ENCODE measurements at places on chromosomes 16 and 17. TPM values are rescaled to one million over a fixed set of nuclear protein-coding genes. Genes with fewer than 3 reads are reported as not detected.

- no peak for DNase-seq
Measured at GRCh38 chr16:49799172-49799571, 56.7 kb downstream of the ZNF423 start.

GRCh38 chr16:82302042-82302727 lies 132.2 kb upstream of the MPHOSPH6 start:
- DNase-seq, result no peak

- DNase-seq, result no peak
Measured at GRCh38 chr17:39688945-39689344, 1.1 kb upstream of the PGAP3 start.

GRCh38 chr17:67636834-67637520 lies 80.8 kb upstream of the NOL11 start:
- DNase-seq, result no peak

The NRN1L gene
- total RNA-seq, result 0.66 TPM

GRCh38 chr17:52648995-52649394 lies 490.5 kb upstream of the CA10 start:
- DNase-seq, result no peak

The MYH11 gene
- 0.89 TPM for total RNA-seq

DNA sequence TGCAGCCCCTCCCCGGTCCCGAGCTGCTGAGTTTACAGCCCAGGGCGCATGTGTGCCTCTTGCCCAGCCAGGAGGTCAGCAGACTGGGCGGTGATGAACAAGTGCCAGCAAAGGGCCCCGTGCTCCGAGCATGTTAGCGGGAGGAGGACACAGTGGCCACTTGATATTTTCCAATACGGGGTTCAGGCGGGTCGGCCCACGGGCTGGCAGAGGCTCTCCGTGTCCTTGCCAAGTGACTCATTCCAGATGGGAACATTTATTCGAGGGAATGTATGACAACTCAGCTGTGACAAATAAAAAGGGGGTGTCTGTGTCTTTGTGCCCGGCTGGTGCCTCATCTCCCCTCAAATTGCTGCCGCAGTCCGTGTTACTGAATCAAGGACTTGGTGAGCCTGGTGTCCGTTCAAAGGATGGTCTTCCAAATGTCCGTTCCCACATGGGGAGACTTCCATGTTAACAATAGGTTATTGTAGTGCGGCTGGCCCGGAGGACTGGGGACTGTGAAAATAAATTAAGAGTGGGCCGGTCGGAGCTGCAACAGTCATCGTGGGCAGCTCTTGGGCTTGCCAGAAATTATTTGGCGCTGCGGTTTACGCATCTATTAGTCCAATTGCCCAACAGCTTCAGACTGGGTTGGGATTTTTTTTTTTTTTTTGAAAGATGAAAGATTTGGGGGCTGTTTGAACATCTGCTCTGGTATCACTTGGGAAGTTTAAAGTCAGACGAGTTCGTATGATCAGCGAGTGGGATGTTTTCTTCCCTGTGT lies 174.0 kb upstream of the CIBAR2 start:
- no peak for DNase-seq

GRCh38 chr17:77372444-77373298 lies 231.9 kb downstream of the SEC14L1 start:
- DNase-seq, result peak; percentile 84

GRCh38 chr17:58710948-58711552 lies 18.6 kb downstream of the RAD51C start:
- DNase-seq, result no peak

The TMEM238L gene
- not detected for total RNA-seq

- DNase-seq, result no peak
Measured at GRCh38 chr17:20266806-20267458, 200.4 kb downstream of the LGALS9B start.

- no peak for DNase-seq
Measured at GRCh38 chr16:14499110-14499509, 130.9 kb downstream of the PARN start.

The GPR139 gene
- not detected for total RNA-seq

The EVPLL gene
- not detected for total RNA-seq

DNA sequence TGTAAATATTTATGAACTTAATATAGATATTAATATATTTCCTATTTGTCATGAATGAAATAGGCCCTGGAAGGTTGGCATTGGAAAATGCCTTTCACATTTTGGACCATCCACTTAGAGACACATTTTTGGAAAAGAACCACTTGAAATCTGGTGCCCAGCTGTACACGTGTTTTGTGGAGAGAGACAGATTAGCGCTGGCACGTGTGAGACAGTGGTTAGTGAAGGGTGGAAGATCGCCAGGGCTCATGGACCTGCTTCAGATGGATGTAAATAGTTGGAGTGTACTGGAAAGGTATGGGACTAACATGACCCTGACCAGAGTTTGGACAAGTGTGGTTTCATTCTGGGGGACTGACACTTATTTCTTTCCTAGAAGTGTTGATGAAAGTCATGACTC lies 222.9 kb downstream of the PRKCA start:
- no peak for DNase-seq

GRCh38 chr17:19744922-19745757 lies 3.0 kb downstream of the ALDH3A1 start:
- peak; percentile 78 for DNase-seq

The ENPP7 gene
- not detected for total RNA-seq

DNA sequence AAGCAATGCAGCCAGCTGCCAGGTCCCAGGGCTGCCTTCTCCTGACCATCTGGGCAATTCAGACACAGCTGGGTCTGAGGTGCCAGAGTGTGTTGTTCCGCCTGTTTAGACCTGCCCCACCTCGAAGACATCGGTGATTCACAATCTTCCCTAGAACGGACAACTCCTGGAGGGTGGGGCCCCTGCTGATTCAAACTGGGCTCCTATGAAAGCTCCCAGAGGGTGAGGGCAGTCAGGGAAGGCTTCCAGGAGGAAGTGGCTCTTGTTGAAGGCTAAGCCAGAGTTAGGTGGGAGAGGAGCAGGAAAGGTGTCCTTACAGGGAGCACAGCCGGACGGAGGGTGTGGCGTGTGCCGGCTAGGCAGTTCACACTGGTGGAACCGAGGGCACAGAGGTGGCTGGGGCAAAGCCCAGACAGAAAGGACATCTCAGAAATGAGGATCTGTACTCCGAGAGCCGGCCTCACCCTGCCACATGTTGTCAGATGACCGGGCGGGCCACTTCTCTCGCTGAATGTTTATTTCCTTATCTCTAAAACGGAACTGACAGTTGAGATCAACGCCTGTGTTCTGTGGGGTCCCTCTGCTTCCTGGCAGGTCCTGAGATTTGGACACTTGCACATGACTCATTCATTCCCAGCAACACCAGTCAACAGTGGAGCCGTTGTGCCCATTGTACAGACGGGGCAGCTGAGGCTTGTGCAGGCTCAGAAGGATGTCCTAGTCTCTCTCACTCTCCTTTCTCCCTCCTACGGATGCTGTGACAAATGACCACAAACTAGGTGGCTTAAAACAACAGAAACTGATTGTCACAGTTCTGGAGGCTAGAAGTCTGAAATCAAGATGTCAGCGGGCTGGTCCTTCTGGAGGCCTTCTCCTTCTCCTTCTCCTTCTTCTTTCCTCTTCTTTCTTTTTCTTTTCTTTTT lies 26.9 kb upstream of the LITAF start:
- no peak for DNase-seq

GRCh38 chr17:5225668-5226457 lies 8.8 kb downstream of the SCIMP start:
- DNase-seq, result no peak

The MEIOC gene
- total RNA-seq, result 0.11 TPM

The CCL22 gene
- total RNA-seq, result not detected

DNA sequence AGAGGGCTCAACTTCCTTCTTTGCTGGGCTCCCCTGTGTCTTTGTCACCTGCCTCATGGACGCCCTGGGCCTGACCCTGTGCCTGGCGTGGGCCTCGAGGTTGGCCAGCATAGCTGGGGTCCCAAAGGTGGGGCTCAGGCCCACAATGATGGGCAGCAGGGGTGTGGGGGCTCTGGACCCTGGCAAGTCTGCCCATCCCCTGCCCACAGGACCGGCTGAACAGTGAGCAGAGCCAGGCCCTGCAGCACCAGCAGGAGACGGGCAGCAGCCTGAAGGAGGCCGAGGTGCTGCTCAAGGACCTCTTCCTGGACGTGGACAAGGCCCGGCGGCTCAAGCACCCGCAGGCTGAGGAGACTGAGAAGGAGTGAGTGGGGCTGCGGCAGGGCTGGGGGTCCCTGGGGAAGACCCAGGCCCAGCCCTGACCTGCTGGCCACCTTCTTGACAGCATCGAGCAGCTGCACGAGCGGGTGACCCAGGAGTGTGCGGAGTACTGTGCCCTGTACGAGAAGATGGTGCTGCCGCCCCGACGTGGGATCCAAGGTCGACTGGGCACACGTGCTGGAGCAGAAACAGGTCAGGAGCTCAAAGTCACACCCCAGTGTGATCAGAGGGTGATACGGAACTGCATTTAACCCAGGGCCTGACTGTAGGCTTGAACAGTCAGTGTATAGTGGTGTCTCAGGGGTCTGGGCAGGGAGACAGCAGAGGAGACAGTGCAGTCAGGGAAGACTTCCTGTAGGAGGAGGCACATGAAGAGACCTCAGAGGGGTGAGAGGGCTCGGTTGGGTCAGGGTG lies 3.8 kb downstream of the EVPLL start:
- DNase-seq, result no peak

- no peak for DNase-seq
Measured at GRCh38 chr17:3959295-3959899, 4.8 kb downstream of the ATP2A3 start.

GRCh38 chr16:983044-984030 lies 1.8 kb downstream of the SOX8 start:
- DNase-seq, result no peak

The CSNK1D gene
- total RNA-seq, result 212 TPM
